Activated CD4-positive, alpha-beta T cell treated with anti-CD3 and anti-CD28 coated beads, Interleukin-2, amount 50 U/mL, for 24 hours (primary cell): ENCODE measurements at places on chromosomes 2 and 18.

DNA sequence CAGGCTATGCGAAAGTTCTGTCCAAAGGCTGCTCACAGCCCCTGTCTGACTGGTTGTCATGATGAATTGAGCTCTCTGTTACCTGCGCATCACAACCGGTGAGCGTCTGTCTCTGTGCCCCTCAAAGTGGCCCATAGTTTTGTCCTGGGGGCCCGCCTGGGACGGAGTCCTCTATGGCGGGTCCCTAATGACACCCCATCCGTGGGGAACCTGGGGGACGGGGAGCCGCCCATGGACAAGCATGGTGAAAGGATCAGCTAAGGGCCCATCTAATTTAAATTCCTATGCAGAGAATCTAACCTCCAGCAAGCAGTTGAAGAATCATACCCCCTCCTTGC lies 473 bp downstream of the ELMOD3 start:
- DNase-seq = no peak

- no peak for DNase-seq
Observed at GRCh38 chr2:14554849-14555545, 77.5 kb upstream of the LRATD1 start.

- no peak for DNase-seq
Observed at GRCh38 chr2:189221811-189222467, 42.4 kb upstream of the COL5A2 start.

GRCh38 chr18:36303211-36303844 lies 5.8 kb downstream of the FHOD3 start:
- DNase-seq = no peak

- DNase-seq = no peak
Observed at GRCh38 chr18:55446996-55447671, 140.9 kb downstream of the TCF4 start.

DNA sequence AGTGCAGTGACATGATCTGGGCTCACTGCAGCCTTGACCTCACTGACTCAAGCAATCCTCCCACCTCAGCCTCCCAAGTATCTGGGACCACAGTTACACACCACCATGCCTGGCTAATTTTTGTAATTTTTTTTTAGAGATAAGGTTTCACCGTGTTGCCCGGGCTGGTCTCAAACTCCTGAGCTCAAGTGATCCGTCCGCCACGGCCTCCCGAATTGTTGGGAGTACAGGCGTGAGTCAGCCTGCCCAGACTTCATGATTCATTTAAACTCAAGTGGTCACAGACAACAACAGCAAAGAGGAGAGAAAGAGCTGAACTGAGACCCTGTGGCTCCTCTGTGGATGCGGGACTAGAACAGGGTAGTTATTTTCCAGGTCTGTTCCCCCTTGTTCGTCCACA lies 83.0 kb downstream of the TSHZ1 start:
- DNase-seq = no peak

GRCh38 chr18:70394672-70395071 lies 105.8 kb downstream of the SOCS6 start:
- no peak for DNase-seq

GRCh38 chr2:161414042-161415033 lies 1.8 kb upstream of the TBR1 start:
- no peak for DNase-seq

- DNase-seq = no peak
Observed at GRCh38 chr2:206218156-206218555, 56.3 kb upstream of the ZDBF2 start.

DNA sequence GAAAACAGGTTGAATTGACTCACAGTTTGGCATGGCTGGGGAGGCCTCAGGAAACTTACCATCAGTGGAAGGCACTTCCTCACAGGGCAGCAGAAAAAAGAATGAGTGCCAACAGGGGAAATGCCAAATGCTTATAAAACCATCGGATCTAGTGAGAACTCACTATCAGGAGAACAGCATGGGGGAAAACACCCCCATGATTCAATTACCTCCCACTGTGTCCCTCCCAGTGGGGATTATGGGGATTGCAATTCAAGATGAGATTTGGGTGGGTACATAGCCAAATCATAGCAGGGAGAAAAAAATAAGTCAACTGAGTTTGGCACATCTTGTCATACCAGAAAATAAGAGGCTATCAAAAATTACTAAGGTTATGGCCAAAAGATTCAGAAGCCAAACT lies 96.3 kb downstream of the TRIP12 start:
- DNase-seq = no peak

DNA sequence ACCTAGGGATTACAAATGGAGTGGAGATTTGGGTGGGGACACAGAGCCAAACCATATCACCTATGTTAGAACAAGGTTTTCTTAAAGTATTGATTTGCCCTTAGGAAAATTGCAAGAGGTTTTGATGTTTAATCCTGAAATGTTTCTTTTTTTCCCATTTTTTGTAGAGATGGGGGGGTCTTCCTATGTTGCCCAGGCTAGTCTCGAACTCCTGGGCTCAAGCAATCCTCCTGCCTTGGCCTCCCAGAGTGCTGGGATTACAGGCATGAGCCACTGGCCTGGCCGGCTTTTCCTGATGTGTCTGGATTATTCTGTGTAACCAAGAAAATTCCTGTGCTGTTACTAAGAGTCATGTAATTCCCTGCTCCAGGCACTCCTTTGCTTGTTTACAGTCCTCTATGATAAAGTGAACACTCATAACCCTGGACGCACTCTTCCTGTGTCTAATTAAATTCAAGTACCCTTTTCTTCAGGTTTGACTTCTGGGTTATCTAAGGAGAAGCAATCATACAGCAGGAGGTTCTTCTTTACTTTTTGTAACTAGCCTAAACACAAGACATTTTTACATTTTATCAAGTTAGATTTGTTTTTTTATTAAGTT lies 15.0 kb upstream of the CTDP1 start:
- no peak for DNase-seq

DNA sequence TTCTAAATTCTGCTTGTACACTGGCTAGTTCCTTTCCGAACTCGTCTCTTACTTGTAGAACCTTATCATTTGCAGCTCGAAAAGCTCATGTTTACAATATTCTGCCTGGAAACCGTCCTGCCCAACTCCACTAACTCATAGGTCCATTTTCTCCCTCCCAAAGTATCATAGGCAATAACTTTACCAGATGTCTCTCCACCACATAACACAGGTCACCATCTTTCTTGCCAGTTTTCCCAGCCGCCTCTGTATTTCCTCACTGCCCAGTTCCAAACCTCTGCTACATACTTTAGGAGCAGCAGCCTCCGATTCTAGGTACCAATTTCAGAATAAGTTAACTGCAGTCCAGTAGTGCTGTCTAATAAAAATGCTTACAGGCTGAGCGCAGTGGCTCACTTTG lies 259.5 kb downstream of the GLI2 start:
- no peak for DNase-seq

DNA sequence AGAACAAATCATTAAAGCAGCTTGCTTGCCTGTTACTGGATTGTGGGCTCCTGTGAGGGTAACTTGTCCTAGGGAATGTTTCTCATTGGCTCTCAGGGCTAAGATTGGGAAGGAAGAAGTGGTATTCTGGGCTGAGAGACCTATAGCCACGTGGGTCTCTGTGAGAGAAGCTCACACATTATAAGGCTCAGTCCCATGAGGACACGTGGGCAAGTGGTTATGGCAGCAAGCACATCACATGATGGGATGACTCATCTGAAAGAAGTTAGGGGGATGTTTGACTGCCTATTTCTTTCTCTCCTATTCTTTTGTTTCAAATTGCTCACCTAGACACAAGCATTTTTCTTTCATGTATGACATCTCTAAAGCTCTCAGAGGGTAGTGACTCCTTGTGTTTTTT lies 418.0 kb upstream of the ST6GAL2 start:
- DNase-seq = no peak
